GM23248 (cell line): ENCODE measurements at places on chromosomes 7 and 10. TPM values are rescaled to one million over a fixed set of nuclear protein-coding genes. Genes with fewer than 3 reads are reported as not detected.

DNA sequence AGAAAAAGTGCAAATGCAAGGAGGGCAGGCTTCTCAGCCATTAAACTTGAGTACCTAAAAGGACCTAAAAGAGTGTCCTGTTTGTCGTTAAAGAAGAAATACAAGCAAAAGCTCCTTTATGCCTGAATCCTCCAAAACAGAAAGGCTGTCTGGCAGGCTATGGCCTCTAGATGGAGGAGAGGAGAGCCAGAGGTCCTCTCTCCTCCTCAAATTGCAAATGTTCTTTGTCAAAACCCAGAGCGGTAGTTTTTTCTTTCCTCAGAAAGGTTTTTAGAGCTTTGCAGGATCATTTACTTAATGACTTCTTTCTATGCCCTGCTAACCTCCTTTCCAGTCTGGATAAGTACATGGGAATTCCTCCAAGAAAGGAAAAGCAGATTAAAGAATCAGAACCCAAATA is 1.9 kb upstream of the SORCS1 start:
- no peaks in the 10 kb centered on the region for H3K4me1 ChIP-seq
- peaks cover 49% of the 10 kb centered on the region for H3K27me3 ChIP-seq
- no peak overlapping the region for H3K4me3 ChIP-seq
- no peak overlapping the region for H3K27ac ChIP-seq
- DNase-seq: no peak

DNA sequence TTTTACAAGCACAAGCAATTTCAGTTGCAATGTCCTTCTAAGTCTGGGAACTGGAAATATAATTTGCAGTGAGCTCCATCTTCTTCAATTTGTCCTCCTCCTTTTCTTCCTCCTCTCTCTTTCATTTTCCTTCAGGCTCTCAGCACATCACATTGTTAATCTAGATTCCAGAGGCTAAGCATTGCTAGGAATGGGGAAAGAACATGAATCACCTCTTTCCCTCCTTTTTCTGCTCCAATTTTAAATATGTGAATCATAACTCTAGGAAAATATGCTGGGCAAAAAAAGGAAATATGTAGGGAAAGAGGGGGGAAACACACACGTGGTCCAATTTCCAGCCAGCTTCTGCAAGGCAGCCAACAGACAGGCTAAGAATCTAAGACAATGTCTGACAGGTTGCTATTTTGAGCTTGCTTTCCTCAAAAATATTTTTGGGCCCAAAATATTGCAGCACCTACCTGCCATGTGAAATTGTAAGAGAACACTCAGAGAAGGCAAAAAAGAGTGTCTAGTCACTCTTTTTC is 72.7 kb upstream of the NUPR2 start:
- no peak overlapping the region for H3K4me3 ChIP-seq
- no peaks in the 10 kb centered on the region for H3K36me3 ChIP-seq
- no peaks in the 10 kb centered on the region for H3K4me1 ChIP-seq
- no peak overlapping the region for H3K27ac ChIP-seq
- DNase-seq: no peak

GRCh38 chr10:23432639-23433038 is 6.2 kb upstream of the OTUD1 start:
- H3K27me3 ChIP-seq: no peaks in the 10 kb centered on the region
- no peaks in the 10 kb centered on the region for H3K36me3 ChIP-seq
- peaks cover 11% of the 10 kb centered on the region; the same call in 1 of the 2 replicates for H3K4me1 ChIP-seq
- peak; percentile 34 for DNase-seq
- H3K27ac ChIP-seq: peak overlapping the region; percentile 39
- H3K4me3 ChIP-seq: no peak overlapping the region

DNA sequence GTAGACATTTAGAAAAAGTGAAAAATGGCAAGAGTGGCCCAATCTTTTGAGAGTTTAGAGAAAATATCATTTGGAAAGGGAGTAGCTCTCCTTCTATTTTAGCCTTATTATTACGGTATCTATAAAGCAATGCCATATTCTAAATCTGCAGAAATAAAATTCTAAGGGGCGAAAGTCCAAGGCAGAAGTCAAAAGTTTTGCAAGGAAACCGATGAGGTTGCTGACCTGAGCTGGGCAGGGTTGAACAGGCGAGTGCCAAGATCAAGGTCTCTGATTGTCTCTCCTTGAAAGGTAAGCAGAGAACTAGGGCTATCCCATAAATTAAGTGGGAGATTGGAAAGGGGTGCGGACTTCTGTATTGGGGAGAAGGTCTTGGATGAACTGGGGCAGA is 11.7 kb downstream of the TRIM56 start:
- H3K27ac ChIP-seq: no peak overlapping the region
- no peak for DNase-seq
- no peaks in the 10 kb centered on the region for H3K36me3 ChIP-seq
- H3K27me3 ChIP-seq: no peaks in the 10 kb centered on the region
- H3K4me3 ChIP-seq: no peak overlapping the region

TMEM243 gene
- total RNA-seq: 52.7 and 61.7 TPM in 2 replicates

ANKRD1 gene
- 8.3 and 10.9 TPM in 2 replicates for total RNA-seq

PNLIP gene
- not detected in 2 replicates for total RNA-seq

DNA sequence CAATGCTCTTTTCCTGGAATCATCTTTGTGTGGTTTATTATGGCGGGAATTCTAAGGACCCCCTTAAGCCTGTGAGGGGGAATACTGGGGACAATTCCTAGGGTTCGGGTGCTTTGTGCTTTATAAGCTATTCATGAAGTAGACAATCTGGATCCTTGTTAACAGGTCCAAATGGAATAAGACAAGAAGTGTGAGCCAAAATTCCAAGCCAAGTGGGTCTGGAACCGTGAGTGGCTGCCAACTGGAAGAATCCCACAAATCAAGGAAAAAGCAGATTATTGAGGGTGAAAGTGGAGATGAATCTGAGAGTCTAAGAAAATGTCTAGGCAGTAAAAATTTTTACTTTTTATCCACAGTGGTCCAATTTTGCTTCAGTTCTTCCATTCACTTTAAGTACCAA is 136.8 kb downstream of the MDFIC start:
- H3K27ac ChIP-seq: no peak overlapping the region
- no peaks in the 10 kb centered on the region for H3K27me3 ChIP-seq
- H3K4me1 ChIP-seq: no peaks in the 10 kb centered on the region
- H3K4me3 ChIP-seq: no peak overlapping the region
- DNase-seq: no peak

DNA sequence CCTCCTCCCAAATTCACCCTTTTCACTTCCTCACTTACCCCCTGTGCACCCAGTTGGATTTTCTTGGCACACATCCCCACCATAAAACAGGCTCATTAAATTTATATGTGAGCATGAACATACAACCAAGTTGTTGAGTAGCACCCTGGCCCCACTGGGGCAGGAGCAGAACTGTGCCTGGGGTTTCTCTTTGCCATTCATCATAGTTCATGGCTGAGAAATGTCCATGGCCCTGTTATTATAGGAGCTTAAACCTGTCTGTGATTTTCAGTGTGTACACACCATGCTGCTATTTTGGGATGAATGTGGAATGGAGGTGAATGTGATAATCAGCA is 618.8 kb downstream of the LRMDA start:
- H3K36me3 ChIP-seq: no peaks in the 10 kb centered on the region
- no peak overlapping the region for H3K27ac ChIP-seq
- no peak for DNase-seq
- no peaks in the 10 kb centered on the region for H3K4me1 ChIP-seq

ZNF727 gene
- not detected in 2 replicates for total RNA-seq

EMX2 gene
- 13.4 and 16.3 TPM in 2 replicates for total RNA-seq

TAS2R3 gene
- not detected in 2 replicates for total RNA-seq

- DNase-seq: no peak
- H3K27me3 ChIP-seq: no peaks in the 10 kb centered on the region
- no peaks in the 10 kb centered on the region for H3K36me3 ChIP-seq
- H3K4me1 ChIP-seq: no peaks in the 10 kb centered on the region
- H3K4me3 ChIP-seq: no peak overlapping the region
- no peak overlapping the region for H3K27ac ChIP-seq
Measured at GRCh38 chr7:7738622-7739021, 20.2 kb upstream of the RPA3 start.

ADCYAP1R1 gene
- not detected in 2 replicates for total RNA-seq
